A549 treated with CORT108297 at 1 μM for 4 hours (cell line): ENCODE measurements at places on chromosomes 13 and 19. TPM values are rescaled to one million over a fixed set of nuclear protein-coding genes. Genes with fewer than 3 reads are reported as not detected.

RTBDN gene
- 0.10 to 0.27 TPM (median 0.14 TPM) in 4 of 5 replicates, not detected in the other for total RNA-seq

NLRP9 gene
- not detected in 5 replicates for total RNA-seq

ERICH6B gene
- total RNA-seq: not detected in 5 replicates

FPR1 gene
- total RNA-seq: 0.07 to 0.31 TPM (median 0.08 TPM) in 4 of 5 replicates, not detected in the other

METTL21C gene
- not detected in 5 replicates for total RNA-seq

MRPL57 gene
- total RNA-seq: 19.9 to 27.8 TPM (median 24.8 TPM) in 5 replicates

ARHGAP35 gene
- total RNA-seq: 23.0 to 30.9 TPM (median 29.0 TPM) in 5 replicates

TNNI3 gene
- 6.1 to 9.2 TPM (median 8.0 TPM) in 5 replicates for total RNA-seq

PPM1N gene
- total RNA-seq: 6.4 to 8.3 TPM (median 7.8 TPM) in 5 replicates

C5AR1 gene
- 1.4 to 2.3 TPM (median 1.9 TPM) in 5 replicates for total RNA-seq
